ENCODE measurements at places on chromosomes 6 and 20. TPM values are rescaled to one million over a fixed set of nuclear protein-coding genes. Genes with fewer than 3 reads are reported as not detected.

HLA-DQB1 gene
- 6.1 TPM for total RNA-seq

SLC44A4 gene
- 17.5 TPM for total RNA-seq

- no peak for DNase-seq
Measured at GRCh38 chr6:30156262-30156599, 4.8 kb downstream of the TRIM10 start.

LINC00237 gene
- total RNA-seq = not detected

ZNFX1 gene
- 10.0 TPM for total RNA-seq

GRCh38 chr6:4942673-4943009, 61.2 kb downstream of the RPP40 start:
- no peak for DNase-seq

DNA sequence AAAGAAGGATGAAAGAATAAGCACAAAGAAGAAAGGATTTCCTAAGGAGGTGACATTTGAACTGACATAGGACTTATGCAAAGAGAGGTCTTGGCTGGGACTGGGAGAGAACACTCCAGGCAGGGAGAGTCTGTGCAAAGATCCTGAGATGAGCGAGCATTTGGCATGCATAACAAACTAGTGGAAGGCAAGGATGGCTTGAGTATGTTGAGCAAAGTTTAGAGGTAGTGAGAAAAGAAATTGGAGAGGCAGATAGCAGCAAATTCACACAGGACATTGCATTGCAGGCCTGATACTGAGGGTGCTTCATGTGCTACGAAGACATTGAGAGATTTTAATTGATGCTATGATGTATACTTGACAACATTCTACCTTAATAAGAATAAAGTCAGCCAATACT, 237.8 kb downstream of the ZNF217 start:
- no peak for DNase-seq

SNAP25 gene
- 8.2 TPM for total RNA-seq

DNA sequence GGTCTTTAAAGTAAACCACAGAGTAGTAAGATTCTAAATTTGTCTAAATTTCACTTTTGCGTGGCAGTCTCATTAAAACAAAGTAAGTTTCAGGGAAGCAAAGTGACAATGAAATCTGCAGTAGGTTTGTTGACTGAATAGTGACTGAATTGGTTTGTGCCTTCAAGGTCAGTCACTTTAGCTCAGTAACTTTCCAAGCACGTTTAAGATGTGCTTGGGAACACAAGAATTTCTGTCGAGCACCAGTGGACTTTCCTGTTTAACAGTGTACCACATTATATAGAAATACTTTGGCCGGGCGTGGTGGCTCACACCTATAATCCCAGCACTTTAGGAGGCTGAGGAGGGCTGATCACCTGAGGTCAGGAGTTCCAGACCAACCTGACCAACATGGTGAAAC, 1.7 kb upstream of the CD24 start:
- DNase-seq = no peak

DNA sequence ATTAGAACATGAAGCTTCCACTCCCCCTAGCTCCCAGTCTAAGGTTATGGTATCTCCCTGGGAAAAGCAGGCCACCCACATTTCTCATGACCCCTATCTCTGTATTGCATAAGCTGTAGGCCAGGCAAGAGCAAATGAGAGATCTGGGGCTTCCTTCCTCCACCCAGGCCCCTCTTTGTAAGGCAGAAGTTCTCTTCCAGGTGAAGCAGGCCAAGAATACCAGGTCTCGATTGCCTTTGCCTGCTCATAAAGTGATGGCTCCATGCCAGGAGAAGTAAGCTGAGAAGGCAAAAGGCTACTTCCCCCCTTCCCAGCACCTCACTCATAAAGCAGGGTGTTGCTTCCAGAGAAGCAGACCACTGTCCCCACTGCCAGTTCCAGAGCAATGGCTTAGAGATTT, 144.1 kb upstream of the KCNK16 start:
- DNase-seq = no peak

DNA sequence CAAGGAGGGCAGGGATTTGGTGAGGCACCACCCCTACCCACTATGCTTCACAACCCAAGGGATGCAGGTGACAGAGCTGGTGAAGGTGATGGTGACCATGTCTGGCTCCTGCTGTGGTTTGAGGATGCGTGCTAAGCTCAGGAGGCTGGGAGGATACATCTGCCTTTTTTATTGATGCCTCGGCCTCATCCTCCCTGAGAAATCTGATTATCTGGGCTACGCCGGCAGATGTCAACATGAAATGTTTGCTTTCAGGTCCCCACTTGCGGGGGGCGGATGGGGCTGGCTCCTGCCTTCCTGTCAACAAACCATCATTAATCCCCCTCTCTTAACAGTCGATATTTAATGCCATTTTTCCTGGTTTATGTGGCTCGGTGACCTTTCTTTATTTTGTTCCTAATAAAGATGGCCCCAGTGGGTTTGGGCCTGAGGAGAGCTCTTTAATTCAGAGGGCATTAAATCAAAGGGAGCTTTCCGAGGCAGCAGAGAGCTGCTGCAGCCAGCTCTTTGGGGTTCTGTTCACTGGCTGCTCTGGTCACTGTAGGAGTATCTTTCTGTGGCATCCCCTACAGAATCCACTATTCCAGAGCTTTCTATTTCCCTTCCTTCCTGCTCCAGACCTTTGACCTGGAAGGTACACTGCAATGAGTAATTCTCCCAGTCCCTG, 33.5 kb upstream of the LRFN2 start:
- no peak for DNase-seq

GPR6 gene
- not detected for total RNA-seq

DNA sequence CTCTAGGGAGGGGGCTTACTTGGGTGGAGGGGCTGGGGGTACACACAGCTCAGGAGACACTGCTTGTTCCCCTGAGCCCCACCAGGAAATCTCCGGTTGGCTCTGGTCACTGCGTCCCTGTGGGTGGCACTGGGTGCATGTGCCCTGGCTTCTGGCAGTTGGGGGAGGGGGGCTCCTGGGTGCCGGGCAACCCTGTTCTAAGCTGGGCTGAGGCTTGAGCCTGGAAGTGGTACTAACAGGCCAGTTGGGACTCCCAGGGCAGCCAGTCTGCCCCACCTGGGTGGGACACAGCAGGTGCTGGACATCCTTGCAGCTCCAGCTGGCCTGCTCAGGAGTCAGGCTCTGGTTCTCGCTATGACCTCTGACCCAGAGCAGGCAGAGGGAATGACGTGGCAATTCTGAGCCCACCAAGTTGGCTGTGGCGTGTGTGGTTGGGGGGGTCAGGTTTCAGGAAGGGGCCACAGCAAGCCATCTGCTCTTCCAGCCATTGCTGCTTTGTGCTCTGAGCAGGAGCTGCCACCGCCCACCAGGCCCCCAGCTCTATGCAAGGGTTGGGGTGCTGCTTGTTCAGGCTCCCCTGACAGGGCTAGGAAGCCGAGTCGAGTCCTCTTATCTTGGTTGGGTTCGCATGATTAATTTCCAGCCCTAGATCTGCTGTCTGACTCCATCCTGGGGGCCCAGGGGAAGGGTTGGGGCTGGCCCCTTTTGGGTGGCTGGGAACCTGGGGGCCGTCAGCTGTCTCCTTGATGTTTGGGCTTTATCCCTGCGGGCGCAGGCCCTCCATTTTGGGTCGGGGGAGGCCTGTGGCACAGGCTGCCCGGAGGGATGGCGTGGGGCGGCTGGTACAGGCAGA, 590 bp downstream of the C20orf204 start:
- DNase-seq = no peak

DNA sequence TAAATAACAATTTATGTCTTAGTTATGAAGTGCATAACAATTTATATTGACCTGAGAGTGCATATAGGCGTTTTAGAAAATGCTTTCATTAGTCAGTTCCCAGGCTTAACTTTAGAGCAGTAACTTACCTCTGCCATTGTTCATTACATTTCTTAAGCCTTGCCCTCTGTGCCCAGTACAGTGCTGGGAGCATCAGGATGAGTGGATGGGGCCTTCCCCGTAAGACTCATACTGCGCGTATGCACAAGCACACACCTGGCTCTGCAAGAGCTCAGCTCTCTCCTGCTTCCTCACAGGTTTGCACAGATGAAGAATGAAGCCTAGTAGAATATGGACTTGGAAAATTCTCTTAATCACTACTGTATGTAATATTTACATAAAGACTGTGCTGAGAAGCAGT, 125.0 kb downstream of the MAP3K4 start:
- DNase-seq = no peak

DNA sequence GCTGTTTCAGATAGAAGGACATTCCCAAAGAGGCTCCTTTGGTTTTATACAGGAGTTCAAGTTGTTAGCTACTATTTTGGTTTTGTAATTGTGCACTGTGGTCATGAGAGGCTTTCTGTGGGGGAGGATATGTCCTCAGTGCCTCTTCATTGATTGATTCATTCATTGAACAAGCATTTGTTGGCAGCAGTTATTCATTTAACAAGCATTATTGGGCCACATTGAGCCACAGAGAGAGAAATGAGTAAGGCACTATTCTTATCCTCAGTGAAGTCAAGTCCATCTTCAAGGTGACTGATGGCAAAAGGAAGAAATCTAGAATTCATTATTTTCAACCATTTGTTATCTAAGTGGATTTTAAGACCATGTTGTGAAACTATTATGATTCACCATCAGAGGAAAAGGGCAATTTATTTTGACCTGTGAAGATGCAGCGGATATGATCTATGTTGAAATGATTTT, 697.2 kb upstream of the CITED2 start:
- DNase-seq = no peak

DOK5 gene
- 0.24 TPM for total RNA-seq

GRCh38 chr6:28488916-28489365, 26.7 kb downstream of the GPX6 start:
- no peak for DNase-seq

ADGRF4 gene
- 2.6 TPM for total RNA-seq

DCDC2 gene
- total RNA-seq = 22.2 TPM

DNA sequence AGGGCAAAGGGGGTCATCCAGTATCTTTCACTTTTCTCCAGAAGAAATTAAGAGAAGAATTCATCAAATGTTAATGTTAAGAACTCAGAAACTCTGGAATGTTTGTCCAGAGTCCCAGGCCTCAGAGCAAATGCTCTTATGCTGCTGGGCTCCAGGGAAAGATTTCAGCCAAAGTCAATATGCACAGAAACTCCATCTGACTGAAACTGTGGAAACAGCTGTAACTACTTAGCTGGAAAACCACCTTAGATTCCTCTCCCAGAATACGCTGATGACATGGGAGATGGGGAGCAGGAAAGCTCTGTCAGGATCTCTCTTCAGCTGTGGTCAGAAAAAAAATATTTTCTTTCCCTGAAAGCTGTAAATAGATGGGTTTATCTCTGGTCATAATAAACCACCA, 559.6 kb downstream of the RFPL4B start:
- no peak for DNase-seq

DNA sequence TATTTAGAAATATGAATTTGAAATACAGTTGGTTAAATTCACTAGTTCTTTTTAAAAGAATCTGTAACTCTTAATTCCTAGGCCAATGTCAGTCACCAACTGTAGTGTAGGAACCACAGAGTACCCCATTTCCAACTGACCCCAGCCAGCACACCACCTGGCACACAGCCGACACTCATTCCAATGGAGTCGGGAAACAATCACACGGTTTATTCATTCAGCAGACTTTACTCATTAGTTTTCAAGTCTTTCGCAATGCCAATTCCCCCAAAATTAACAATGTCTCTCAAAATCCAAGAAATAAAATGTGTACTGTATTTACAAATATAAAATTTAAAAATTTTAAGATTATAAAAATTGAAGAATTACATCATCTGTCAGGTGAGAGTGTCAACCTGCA, 13.5 kb downstream of the ARG1 start:
- DNase-seq = no peak
